ENCODE measurements at places on chromosomes 1 and 21.

DNA sequence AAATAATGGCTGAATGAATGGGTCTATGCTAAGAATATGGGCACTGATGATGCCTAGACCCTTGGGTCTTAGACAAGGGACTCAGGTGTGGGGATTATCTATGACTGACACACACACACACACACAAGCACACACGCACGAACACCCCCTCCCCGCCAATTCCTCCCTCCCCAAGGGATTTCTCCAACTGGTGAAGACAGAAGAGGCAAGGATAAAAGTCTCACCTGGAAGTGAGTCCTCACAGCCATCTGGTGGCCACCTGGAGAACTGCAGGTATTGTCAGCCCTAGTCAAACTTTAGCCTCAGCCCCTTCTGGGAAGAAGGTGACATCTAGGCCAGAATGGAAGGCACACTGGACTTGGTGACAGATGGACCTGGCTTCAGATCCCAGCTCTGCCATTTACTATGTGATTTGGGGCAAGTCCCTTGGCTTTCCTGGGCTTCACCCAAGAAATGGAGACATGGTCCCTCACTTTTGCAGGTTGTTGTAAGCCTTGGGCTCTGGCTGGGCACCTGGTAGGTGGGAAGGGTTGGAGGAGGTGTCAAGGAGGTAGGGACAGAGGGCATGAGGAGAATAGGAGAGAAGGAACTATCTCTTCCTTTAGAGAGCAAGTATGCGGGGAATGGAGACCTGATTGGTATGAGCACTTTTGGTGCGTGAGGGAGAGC lies 4.0 kb upstream of the GPR3 start:
- DNase-seq, result no peak

GRCh38 chr1:37858931-37859506 lies 373 bp downstream of the MTF1 start:
- no peak for DNase-seq

- no peak for DNase-seq
These were observed 33.0 kb downstream of the DSCAM start for GRCh38 chr21:40813918-40814317.

GRCh38 chr1:167429612-167430011 lies 88.7 kb downstream of the CD247 start:
- no peak for DNase-seq

DNA sequence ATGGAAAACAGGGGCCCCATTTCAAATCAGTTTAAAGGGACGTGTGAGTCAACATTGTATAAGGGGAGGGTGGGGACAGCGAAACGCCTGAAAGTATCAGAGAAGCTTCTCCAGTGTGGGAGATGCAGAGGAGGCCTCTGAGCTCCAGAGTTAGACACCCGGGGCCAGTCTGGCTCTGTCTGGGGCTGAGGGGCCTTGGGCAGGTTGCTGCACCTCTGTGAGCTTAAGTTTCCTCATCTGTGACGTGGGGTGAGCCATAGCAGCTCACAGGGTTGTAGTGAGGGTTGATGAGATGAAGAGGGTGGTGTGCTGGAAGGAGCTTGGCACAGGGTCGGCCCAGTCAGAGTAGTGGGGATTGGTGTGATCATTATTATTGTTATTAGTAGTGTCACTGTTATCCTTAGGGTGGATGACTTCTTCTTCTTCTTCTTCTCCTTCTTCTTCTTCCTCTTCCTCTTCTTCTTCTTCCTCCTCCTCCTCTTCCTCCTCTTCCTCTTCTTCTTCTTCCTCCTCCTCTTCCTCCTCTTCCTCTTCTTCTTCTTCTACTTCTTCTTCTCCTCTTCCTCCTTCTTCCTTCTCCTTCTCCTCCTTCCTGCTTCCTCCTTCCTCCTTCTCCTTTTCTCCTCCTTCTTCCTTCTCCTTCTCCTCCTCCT lies 282.0 kb downstream of the PTPRU start:
- DNase-seq, result no peak

All from retinal pigment epithelial cell (primary cell).